ENCODE measurements at places on chromosomes 2 and 18.

DNA sequence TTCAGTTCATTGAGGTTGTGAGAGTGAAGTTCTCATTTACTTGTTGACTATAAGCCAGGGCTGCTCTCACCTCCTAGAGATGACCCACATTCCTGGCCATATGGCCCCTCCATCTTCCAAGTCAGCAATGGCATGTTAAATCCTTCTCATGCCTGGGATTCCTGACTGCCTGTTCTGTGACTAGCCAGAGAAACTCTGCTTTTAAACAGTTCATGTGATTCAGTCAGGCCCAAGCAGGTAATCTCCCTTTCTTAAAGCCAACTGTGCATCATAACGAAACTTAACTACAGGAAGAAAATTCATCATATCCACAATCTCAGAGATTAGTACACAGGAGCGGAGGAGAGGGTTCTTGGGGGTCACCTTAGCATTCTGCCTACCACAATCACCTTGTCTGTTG is 11.5 kb downstream of the DPP4 start:
- no peak for DNase-seq

- no peak for DNase-seq
These were observed 226.0 kb upstream of the LRRTM1 start for GRCh38 chr2:80530442-80531064.

DNA sequence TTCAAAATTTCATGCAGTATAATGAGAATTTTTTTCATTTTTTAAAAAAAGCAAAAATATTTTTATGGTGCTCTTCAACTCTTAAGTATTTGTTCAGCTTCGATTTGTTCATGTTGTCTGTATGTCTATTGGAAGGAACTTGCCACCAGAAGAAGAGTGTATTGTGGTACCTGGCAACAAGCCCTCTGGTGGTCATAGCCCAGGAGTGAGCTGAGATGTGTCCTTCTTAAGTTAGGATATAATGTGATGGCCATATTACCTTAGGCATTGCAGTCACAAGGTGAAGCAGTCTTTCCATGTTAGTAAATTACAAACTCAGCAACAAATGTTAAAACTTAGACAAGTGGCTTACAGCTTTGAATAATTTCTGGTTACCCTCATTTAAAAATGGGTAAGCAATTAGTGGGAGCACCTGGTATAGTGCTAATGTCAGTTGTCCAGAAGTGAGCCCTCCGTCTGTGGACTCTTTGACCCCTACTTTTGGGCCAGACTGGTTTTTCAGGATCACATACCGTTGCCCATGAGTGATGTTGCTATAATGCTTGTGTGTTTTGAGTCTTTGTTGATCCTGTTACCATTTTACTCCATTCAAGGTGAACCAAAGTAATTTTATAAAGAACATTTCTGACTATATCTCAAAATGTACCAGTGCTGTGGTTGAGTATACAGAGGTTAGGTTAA is 57.4 kb downstream of the MYO1B start:
- DNase-seq = no peak

- no peak for DNase-seq
These were observed 533.7 kb upstream of the TNP1 start for GRCh38 chr2:217393585-217394032.

- no peak for DNase-seq
These were observed 46.1 kb downstream of the SERTAD2 start for GRCh38 chr2:64607381-64608304.

All from cerebellar nuclear complex (tissue), 1 donor.